ENCODE measurements at places on chromosomes 7 and 10.
A peak's percentile ranks its signal among the peaks of the same experiment; 100 is the strongest.

DNA sequence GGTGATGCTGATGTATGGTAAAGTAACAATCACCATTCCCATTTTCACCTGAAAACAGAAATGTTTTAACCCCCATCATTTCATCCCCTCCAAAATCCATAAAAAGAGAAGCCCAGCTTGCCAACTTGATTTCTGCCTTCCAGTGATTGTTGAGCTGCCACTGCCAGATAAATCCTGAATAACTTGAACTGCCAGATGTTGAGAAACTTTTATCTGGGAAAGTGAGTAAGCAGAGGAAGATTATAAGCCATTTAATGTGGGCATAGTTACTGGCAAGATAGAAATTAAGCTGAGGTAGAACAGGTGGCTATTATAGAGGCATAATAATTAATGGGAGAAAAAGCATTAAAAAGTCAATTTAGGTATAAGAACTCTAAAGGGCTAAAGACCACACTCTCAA lies 534.1 kb downstream of the ANKRD7 start:
- no peak for DNase-seq

GRCh38 chr10:29356931-29357330 lies 68.1 kb downstream of the LYZL1 start:
- DNase-seq = no peak

DNA sequence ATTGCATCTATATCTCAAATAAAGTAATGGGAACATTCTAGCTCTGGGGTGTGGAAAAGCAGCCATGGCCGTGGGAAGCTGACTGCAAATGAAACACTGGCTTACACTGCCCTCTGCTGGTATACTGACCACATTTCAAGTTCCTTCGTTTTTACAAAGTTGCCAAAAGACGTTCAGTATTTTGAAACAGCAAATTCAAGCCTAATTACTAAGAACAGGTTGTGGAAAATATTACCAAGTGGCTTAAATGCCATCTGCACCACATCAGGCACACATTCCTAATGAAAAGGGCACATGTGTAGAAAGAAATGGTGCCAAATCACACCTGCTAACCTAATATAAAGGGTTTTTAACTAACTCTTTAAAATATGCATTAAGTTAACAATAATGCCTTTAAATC lies 83.9 kb downstream of the JAZF1 start:
- DNase-seq = peak; percentile 81

- no peak for DNase-seq
These were observed 30.6 kb downstream of the CISD1 start for GRCh38 chr10:58299580-58299979.

DNA sequence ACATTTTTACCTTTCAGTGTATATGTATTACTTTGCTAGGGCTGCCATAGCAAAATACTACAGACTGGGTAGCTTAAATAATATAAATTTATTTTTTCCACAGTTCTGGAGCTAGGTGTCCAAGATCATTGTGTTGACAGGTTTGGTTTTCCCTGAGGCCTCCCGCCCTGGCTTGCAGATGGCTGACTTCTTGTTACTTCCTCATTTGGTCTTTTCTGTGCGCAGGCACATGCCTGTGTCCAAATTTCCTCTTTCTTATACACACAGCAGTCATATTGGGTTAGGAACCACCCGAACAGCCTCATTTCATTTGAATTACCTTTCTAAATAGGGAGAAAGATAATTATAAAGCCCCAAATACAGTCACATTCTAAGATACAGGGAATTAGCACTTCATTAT lies 521.6 kb upstream of the SORCS1 start:
- DNase-seq = no peak

DNA sequence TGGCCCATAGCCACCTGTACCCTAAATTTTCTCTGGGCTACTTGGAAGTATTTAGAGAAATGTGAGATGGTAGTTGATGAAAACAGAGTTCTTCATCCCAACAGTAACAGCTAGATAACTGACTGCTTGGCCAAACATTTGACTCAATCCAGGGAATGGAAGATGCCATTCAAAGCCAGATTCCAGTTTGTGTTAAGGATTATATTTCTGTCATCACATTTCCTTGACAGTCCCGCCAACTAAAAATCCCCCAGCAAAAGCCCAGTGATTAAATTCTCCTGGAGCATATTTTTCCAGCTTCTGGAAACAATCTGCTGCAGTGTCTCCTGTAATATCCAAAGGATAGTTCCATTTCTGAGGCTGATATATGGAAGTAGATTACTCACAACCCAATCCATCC lies 45.4 kb upstream of the PTN start:
- DNase-seq = no peak

DNA sequence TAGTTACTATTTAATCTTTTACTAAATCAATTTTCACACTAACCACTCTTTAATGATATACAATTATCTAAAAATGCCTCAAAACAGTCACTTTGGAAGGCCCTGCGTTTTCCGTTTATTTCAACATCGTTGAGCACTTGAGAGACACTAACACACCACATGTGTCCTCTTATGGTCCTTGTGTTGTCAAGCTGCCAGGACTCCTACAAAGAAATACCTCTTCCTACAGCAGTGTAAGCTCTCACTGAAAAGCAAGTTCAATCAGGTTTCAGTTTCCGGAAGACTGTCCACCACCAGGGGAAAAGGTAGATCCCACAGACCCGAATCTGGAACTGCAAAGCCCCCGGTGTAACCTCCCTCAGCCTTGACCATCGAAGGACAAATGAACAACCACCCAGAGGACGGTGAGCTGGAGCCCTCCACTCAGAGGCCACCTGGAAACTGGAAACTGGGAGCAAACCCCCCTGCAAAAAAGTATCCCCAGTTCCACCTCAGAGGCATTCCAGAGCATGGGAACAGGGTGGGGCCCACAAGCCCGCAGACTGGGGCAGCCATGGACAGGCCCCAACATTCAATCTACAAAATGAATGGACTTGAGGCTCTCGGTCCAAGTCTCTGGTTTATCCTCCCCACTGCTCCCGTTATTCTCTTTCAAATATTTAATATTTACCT lies 37.6 kb downstream of the KCNH2 start:
- no peak for DNase-seq

GRCh38 chr7:32227746-32228145 lies 157.5 kb upstream of the PDE1C start:
- no peak for DNase-seq

DNA sequence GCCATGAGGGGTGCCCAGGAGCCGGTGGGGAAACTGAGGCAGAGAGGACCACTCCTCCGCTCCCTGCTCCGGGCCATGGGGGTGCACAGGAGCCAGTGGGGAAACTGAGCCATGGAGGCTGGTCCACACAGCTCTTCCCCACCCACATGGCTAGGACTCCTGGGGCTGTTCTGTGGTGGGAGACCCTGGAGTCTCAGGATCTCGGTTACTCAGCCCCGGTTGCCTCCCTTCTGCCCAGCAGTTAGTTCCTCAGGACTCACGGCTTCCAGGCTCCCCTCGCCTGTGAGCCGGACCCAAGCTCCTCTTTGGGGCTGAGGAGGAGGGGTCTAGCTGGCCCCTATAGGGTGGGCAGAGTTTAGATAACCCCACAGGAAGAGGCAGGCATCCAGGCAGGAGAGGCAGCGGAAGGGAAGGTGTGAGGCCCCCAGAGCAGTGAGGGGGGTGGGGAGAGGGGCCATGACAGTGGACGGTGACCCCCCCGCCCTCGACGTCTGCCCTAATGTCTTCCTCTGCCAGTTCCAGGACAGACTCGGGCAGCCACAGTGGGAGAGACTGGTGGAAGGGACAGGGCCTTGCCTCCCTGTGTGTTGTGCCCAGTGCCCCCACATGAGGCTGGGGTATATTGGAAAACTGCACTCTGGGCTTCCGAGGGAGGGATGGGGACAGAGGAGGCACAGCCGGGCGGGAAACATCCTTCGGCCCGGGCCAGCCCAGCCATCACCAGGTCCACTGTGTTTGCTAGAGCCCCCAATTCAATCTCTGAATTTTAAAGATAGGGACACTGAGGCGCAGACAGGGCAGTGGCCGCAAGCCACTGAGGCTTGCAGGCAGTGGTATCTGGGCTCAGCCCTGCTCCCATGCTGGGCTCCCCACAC lies 4.3 kb downstream of the ELFN1 start:
- no peak for DNase-seq

GRCh38 chr10:71597821-71598498 lies 121.6 kb downstream of the C10orf105 start:
- peak; percentile 42 for DNase-seq

- no peak for DNase-seq
These were observed 48.1 kb downstream of the WIPF3 start for GRCh38 chr7:29854257-29854938.

DNA sequence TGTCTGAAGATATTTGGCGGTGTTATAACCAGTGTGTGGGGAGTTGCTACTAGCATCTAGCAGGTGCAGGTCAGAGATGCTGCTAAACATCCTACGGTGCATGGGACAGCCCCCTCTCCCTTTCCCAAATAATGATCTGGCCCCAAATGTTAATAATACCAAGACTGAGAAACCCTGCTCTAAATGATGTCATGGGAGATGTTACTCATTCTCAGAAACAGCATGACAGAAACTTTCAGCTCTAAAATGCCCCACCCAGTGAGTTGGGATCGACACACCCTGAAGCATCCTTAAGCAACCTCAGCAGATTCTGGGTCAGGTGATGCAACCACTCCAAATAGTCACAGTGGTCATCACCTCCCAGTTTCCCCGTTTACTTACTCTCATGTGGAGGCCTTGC lies 108.8 kb upstream of the MPP7 start:
- DNase-seq = no peak

GRCh38 chr7:51123322-51124019 lies 193.1 kb downstream of the COBL start:
- DNase-seq = no peak

GRCh38 chr10:110069502-110069982 lies 61.8 kb downstream of the ADD3 start:
- no peak for DNase-seq

GRCh38 chr10:75994357-75995040 lies 563.1 kb downstream of the LRMDA start:
- DNase-seq = no peak

- DNase-seq = no peak
These were observed 213.9 kb upstream of the PPP2R2D start for GRCh38 chr10:131686781-131687420.

DNA sequence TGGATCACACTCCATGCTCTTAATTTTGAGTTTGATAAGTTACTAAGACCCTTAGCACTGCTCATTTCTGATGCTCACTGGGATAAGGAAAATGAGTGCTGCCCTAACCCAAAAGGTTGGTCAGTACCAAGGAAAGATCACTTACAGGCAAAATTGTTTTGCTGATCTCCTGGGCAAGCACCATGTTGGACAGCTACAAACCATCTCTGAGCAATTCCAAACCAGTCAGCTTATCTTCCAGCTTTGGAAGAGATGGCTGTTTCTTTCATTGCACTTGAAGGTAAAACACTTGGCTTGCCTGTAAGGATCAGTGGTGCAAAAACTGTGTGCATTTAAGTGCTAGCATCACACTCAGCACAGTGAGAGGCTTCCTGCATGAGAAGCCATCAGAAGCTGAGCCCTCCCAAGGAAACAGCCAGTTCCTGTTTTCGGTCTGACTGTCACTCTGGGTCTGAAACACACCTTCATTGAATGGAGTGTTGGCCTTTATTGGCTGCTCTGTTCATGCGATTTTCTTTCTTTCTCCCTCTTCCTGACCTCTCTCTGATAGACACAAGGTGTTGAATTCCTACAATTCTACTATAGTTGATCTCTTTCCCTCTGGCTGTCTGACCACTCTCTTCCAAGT lies 126.4 kb upstream of the GHITM start:
- no peak for DNase-seq

DNA sequence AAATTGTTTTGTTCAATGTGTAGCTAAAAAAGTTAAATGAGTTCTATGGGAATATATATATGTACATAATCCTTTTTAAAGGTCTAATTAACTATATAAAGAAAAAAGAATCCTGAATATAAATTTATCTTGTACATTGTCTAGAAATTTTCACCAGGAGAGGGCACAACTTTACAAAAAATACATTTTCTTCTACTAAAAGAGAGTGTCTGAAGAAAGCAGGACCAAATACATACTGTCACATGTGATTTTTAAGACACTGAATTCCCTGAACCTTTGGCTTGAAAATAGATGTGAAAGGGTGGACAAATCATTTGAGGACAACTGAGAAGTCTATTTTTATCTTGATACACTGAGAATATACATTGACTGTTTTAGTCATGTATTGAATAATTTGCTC lies 204.3 kb downstream of the DGKB start:
- DNase-seq = no peak

DNA sequence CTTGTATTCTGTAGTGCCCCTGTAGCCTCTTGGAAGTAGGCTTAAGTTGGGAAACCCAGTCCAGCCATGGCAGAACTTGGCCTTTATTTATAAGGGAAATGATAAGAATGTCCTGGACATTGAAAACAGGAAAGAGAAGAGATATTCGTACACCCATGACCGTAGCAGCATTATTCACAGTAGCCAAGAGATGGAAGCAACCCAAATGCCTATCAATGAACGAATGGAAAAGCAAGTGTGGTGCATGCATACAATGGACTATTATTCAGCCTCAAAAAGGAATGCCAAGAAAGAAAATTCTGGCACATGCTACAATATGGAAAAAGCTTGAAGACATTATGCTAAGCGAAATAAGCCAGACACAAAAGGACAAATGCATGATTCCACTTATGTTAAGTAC lies 315.3 kb downstream of the CXCL12 start:
- no peak for DNase-seq

GRCh38 chr7:353746-354325 lies 63.9 kb downstream of the FOXL3 start:
- DNase-seq = peak; percentile 45

- no peak for DNase-seq
These were observed 66.7 kb downstream of the SORCS3 start for GRCh38 chr10:104707602-104708459.

GRCh38 chr10:21529032-21529910 lies 3.8 kb upstream of the SKIDA1 start:
- no peak for DNase-seq

DNA sequence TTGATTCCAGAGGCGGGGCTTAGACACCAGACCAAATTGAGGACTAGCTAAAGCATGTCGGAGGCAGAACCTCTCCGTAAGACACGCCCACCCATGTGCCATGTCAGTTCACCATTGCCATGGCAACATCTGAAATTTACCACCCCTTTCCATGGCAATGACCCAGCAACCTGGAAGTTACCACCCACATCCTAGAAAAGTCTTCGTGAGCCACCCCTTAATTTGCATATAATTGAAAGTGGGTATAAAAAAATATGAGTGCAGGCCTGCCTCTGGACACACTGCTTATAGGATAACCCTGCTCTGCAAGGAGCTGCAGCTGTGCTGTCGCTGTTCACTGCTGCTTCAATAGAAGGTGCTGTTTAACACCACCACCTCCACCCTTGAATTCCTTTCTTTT lies 28.0 kb downstream of the TMEM270 start:
- DNase-seq = no peak

GRCh38 chr10:76523246-76523645 lies 1091.8 kb downstream of the LRMDA start:
- DNase-seq = peak; percentile 66

GRCh38 chr7:3206101-3206500 lies 95.0 kb upstream of the SDK1 start:
- no peak for DNase-seq

GRCh38 chr10:22345301-22346095 lies at the start of gene SPAG6:
SPAG6 (plus strand) TSS chr10:22345496; CDS start chr10:22345612, 116 bp downstream.
- DNase-seq = no peak

Data from cerebellum (tissue), 4 donors.